ENCODE measurements at places on chromosomes 6 and 20.

DNA sequence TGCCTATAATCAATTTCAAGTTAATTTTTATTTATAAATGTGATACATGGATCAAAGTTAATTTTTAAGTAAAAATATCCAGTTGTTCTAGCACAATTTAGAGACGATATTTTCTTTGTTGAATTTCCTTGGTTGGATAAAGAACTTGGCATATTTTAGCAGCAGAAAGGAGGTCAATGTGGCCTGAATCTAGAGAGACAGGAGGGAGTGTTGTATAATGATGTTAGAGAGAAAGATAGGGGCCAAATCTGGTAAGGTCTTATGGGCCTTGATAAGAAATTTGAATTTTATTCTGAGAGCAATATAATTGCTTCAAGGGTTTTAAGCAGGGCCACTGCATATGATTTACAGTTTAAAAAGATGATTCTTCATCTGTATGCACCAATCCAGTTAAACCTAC, 79.4 kb upstream of the OGFRL1 start:
- DNase-seq, result no peak

DNA sequence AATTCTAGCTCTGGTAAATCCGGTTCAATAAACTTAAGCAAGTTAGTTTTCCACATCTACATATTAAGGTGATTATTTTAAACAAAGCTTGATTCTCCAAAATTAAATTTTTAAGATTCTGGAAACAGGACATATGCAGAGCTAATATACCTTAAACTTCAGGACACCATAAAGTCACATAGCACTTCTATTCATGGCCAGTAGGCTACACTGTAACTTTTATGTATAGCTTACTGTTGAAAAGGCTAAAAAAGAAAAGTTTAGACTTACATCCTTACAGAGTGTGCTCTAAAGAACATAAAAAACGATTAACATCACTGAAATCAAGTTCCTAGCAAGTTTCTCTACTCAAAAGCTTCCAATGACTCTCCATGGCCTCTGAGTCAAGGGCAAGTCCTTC, 224.7 kb downstream of the PTPRK start:
- no peak for DNase-seq

DNA sequence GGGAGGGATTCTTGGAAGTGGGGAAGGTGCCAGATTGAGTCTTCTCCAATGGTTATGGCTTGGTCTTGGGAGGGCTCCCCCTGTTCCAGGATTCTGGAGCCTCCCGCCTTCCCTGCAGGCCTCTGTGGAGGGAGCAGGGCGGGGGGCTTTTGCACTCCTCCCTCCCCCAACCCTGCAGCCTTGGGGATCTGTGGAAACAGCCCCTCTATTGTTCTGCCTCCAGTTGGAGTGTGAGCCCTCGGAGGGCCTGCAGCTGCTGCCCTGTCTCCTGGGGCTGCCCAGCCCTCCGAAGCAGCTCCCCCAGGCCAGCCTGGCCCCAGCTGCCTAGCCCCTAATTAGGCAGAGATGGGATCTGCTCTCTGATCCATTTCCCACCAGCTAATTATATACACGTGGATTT, 14.7 kb downstream of the FAM110A start:
- no peak for DNase-seq

- DNase-seq, result no peak
Measured at GRCh38 chr20:9163251-9163650, 94.4 kb downstream of the PLCB4 start.

- DNase-seq, result no peak
Measured at GRCh38 chr6:89527634-89528033, 94.7 kb downstream of the ANKRD6 start.

DNA sequence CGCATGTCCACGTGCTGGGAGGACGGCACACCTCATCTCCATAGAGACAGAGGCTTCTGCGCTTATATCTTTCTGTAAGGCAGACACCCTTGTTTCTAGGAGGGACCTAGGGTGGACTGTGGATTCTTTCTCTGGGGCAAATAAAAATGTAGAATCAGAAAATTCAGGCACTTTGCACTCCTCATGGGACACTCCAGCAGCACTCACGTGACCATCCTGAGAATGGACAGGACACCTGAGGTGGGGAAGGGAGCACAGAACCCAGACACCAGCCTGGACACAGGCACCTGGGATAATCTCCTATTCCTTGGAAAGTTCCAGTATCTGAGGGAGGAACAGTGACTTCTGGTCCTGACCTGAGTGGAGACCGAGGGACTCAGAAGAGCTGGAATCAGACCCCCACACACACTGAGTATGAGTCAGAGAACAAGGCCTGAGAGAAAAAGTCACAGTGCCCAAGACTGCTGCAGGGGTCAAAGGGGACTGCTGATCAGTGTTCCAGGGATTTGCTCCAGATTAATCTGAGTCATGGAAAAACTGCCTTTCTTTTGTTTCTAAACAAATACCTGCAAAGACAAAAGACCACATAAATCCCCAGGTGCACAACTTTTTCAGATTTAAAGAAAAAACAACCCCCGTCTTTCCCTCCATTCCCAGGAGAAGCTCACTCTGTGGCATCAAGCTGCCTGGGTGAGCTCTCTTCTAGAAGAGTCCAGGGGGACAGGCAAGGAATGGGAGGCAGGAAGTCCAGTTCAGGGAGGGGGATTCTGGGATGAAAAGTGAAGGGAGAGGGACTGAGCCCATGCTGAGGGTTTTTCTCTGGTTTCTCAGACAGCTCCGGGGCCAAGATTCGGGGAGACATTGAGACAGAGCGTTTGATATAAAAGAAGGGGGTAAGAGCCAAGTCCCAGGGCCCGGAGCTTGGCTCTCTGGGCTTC, 35.6 kb upstream of the MICB start:
- no peak for DNase-seq

- DNase-seq, result no peak
Measured at GRCh38 chr6:122697458-122697857, 82.1 kb upstream of the FABP7 start.

DNA sequence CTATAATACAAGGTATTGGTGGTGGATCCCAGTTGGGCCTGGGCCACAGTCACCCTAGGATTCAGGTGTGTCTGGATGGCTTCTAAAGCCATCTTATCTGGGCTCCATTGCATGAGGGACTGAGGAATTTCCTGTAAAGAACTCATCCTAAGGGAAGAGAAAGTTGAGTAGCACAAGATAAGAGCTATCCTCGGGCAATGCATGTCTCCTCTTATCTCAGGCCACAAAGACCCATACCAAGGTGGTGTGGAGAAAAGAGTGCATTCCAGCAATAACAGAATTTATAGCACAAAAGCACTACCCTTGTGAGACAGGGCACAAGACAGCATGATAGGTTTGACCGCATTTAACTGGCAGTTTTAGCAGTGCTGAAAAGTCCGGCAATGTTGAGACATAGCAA, 14.3 kb upstream of the MTRF1L start:
- no peak for DNase-seq

- DNase-seq, result no peak
Measured at GRCh38 chr6:53465732-53466131, 79.2 kb downstream of the GCLC start.

Data from glomerular endothelial cell (primary cell).